ENCODE measurements at places on chromosomes 3 and 15.

- H3K4me3 ChIP-seq, result no peak overlapping the region
- H3K36me3 ChIP-seq, result no peaks in the 10 kb centered on the region
- no peaks in the 10 kb centered on the region for H3K4me1 ChIP-seq
- no peak for DNase-seq
- H3K27ac ChIP-seq, result no peak overlapping the region
- no peaks in the 10 kb centered on the region for H3K27me3 ChIP-seq
Measured at GRCh38 chr3:105013657-105014056, 353.1 kb upstream of the ALCAM start.

- H3K4me1 ChIP-seq, result no peaks in the 10 kb centered on the region
- no peaks in the 10 kb centered on the region for H3K27me3 ChIP-seq
- no peaks in the 10 kb centered on the region for H3K36me3 ChIP-seq
- no peak for DNase-seq
- H3K27ac ChIP-seq, result no peak overlapping the region
Measured at GRCh38 chr15:26702381-26702780, 70.5 kb downstream of the GABRB3 start.

GRCh38 chr3:122415762-122416654 is at the start of gene WDR5B:
Gene WDR5B (minus strand): TSS chr3:122416062. CDS start chr3:122415528, 534 bp downstream.
- H3K27me3 ChIP-seq, result no peaks in the 10 kb centered on the region
- no peaks in the 10 kb centered on the region for H3K36me3 ChIP-seq
- peaks cover 13% of the 10 kb centered on the region for H3K4me1 ChIP-seq
- peak within 1 kb of the TSS; percentile 57 for H3K4me3 ChIP-seq
- peak; percentile 97 for DNase-seq

GRCh38 chr3:58059349-58060321 is 51.4 kb downstream of the FLNB start:
- no peaks in the 10 kb centered on the region for H3K36me3 ChIP-seq
- no peak for DNase-seq
- no peaks in the 10 kb centered on the region for H3K27me3 ChIP-seq
- H3K27ac ChIP-seq, result no peak overlapping the region
- no peaks in the 10 kb centered on the region for H3K4me1 ChIP-seq
- no peak overlapping the region for H3K4me3 ChIP-seq

- H3K4me3 ChIP-seq, result no peak overlapping the region
- H3K27me3 ChIP-seq, result no peaks in the 10 kb centered on the region
- no peak overlapping the region for H3K27ac ChIP-seq
- H3K36me3 ChIP-seq, result no peaks in the 10 kb centered on the region
- DNase-seq, result no peak
Measured at GRCh38 chr3:51876186-51876585, 785 bp upstream of the IQCF5 start.

DNA sequence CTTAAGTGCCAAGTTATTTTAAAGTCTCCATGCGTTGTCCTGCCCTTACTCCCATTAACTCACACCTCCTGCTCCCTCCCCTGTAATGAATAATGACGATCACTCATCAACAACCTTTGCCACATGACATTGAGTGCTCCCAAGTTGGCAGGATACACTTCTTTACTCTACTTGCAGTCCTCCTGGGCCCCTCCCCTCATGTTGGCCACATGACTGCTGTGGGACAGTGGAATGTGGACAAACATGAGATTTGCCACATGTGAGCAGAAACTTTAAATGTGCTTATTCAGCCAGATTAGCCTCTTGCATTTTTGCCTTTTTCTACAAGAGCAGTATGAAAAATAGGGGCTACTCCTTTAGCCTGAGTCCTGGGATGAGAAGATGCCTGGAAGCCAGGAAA is 167.9 kb downstream of the DCLK3 start:
- H3K4me1 ChIP-seq, result no peaks in the 10 kb centered on the region
- H3K27me3 ChIP-seq, result no peaks in the 10 kb centered on the region
- H3K36me3 ChIP-seq, result no peaks in the 10 kb centered on the region
- DNase-seq, result no peak
- H3K4me3 ChIP-seq, result no peak overlapping the region
- no peak overlapping the region for H3K27ac ChIP-seq

GRCh38 chr3:178761024-178761423 is 224.8 kb downstream of the KCNMB2 start:
- no peak overlapping the region for H3K4me3 ChIP-seq
- no peaks in the 10 kb centered on the region for H3K27me3 ChIP-seq
- no peaks in the 10 kb centered on the region for H3K36me3 ChIP-seq
- H3K27ac ChIP-seq, result no peak overlapping the region

DNA sequence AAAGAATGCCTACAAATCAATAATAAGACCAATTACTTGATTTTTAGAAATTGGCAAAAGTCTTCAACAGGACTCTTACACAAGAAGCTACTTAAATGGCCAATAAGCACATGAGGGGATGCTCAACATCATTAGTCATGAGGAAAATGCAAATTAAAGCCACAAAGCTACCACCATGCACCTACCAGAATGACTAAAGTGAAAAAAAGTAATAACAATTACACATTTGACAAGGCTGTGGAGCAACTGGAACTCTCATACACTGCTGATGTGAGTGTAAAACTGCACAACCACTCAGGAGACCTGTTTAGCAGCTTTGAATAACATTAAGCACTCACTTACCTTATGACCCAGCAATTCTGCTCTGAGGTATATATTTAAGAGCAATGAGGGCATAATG is 68.4 kb downstream of the PPCDC start:
- no peak for DNase-seq
- H3K27me3 ChIP-seq, result no peaks in the 10 kb centered on the region
- H3K4me3 ChIP-seq, result no peak overlapping the region
- no peaks in the 10 kb centered on the region for H3K4me1 ChIP-seq

- no peak overlapping the region for H3K27ac ChIP-seq
- no peak overlapping the region for H3K4me3 ChIP-seq
- H3K4me1 ChIP-seq, result peaks cover 2% of the 10 kb centered on the region
- H3K27me3 ChIP-seq, result no peaks in the 10 kb centered on the region
- no peaks in the 10 kb centered on the region for H3K36me3 ChIP-seq
Measured at GRCh38 chr15:33022629-33023028, 171.9 kb downstream of the FMN1 start.

- no peak overlapping the region for H3K4me3 ChIP-seq
- H3K36me3 ChIP-seq, result no peaks in the 10 kb centered on the region
- H3K27ac ChIP-seq, result no peak overlapping the region
- H3K4me1 ChIP-seq, result no peaks in the 10 kb centered on the region
Measured at GRCh38 chr3:132254076-132254755, 63.0 kb upstream of the ACP3 start.
